ENCODE measurements at places on chromosomes 16 and 17.

DNA sequence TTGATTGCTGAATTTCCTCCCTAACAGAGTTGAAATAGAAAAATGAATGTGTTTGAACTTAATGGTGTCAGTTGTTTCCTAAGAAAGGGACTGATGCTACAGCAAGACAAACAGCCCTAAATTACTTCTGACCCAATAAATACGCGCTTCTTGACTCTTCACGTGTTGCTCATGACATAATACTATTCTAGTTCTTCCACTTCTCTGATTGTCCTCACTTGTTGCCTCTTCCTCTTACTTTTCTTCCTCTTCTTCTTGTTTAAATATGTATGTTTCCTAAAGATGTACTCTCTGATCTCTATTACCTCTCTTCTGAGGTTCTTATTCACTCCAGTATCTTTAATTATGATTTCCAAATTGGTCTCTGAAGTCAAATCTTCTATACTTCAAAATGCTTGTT, 32.4 kb downstream of the RNF43 start:
- DNase-seq = no peak

GRCh38 chr17:45293413-45294211, 23.2 kb downstream of the MAP3K14 start:
- DNase-seq = no peak

- DNase-seq = no peak
Measured at GRCh38 chr17:2093349-2093748, 38.4 kb downstream of the HIC1 start.

DNA sequence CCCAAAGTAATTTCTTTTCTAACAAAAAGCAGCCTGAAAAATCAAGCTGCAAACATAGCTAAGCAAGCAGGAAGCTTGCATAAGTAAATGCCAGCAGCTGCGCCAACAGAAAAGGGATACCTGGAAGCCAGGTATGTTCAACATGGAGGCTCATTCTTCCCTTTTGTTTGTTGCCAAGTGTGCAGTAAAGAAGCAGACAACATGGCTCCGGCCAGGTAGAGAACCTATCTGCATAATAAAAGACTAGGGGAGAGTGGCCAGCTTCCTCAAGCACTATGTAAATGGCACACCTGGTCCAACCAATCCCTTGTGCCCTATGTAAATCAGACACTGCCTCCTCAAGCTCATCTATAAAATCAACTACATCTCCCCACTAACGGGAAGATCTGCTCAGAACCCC, 1407.0 kb downstream of the CDH11 start:
- peak; percentile 92 for DNase-seq

GRCh38 chr16:25005445-25006306, 9.5 kb downstream of the ARHGAP17 start:
- DNase-seq = no peak

DNA sequence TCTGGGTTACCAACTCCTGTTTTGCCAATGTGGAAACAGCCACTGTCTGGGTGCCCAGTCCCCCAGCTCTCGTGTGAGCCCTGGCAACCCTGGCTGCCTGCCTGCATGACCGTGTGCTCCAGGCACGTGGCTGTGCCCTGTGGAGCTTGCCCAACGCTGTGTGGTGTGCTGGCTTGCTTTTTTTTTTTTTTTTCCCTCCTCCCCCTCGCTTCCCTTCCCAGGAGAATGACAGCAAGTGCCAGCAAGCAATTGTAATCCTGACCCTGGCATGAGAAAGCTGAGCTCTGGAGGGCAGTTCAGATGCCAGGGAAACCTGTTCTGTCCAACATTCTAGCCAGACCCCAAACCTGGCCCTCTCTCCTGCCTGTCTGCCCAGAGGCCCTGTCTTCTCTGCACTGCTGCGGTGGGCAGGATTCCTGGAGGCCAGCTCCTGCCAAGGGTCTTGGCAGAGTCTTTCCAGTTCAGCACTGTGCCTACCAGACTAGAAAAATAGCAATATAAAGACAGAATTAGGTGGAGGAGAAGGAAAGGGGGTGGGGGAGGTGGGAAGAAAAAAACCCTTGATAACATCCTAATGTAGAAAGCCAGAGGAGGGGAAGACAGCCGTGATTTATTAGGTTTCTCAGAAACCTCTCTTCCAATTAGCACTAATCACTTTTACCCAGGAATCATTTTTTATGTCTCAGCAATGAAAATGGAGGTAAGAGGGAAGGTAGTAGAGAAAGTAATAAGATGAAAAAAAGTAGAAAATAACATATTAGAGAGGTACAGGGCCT, 9.0 kb downstream of the HLF start:
- DNase-seq = no peak

GRCh38 chr16:82886146-82886545, 259.4 kb downstream of the CDH13 start:
- no peak for DNase-seq

DNA sequence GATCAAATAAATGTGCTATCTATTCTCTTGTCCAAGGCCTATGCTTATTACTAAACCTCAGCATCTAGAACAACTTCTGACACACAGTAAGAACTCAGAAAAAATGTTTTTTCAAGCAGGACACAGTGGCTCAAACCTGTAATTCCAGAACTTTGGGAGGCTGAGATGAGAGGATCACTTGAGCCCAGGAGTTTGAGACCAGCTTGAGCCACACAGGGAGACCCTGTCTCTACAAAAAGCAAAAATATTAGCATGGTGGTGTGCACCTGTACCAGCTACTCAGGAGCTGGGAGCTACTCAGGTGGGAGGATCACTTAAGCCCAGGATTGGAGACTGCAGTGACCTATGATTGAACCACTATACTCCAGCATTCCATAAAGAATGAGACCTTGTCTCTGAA, 32.5 kb downstream of the USP32 start:
- DNase-seq = no peak

Data from DMS153 (cell line).